Epithelial cell of esophagus (primary cell): ENCODE measurements at places on chromosomes 1 and 21.

GRCh38 chr1:233673947-233674431 lies 60.1 kb downstream of the KCNK1 start:
- no peak for DNase-seq

- no peak for DNase-seq
These were observed 97.6 kb upstream of the CD34 start for GRCh38 chr1:208008534-208008933.

DNA sequence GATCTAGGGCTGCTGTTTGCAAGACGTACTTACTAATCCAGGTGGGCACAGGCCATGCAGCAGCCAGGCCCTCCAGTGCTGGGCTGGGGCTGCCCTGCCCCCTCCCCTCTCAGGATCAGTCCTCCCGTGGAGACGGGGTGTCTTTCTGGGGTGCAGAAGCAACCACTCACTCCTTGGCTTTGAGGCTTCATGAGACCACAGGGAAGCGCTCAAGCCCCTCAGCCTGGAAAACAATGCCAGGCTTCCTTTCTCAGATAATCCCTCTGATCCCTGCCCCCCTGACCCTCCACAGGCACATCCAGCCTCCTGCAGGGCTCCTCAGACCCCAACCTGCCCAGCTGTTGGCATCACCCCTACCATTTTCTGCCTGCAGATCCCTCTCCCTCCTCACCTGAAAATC lies 13.9 kb upstream of the C2CD2 start:
- no peak for DNase-seq

DNA sequence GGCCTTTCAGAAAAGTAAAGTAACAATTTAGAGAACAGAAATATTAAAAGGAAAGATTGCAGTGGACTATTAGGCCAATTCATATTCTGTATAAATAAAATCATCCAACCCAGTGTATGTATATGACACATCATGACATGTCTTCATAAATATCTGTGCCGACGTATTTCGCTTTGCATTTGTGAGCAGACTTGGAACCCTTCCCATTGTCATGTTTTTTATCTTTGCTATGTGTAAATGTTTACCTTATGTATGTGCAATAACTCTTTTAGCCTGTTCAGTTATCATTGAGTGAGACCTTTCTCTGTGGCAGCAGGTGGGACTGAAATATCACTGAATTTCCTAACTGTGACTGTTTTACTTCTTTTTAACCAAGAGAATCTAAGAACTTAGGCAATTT lies 58.0 kb upstream of the FAM3B start:
- peak; percentile 84 for DNase-seq

GRCh38 chr1:46673749-46674182 lies 2.1 kb downstream of the TEX38 start:
- peak; percentile 38 for DNase-seq

DNA sequence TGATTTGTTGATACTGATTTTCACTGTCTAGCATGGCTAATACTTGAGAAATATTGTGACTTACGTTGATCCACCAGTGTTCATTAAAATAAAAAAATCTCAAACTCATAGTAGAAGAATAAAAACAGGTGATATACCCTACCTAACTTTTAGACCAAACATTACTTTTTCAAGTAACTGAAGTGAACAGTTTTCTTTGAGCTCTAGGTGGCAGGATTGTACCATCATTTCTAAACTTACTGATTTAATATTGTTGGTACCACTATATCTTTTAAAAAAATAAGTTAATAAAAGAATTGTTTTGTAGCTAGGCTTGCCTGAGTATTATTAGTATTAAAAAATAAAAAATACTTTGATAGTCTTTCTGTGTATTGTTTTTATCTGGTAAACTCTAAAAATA lies 21.5 kb downstream of the CDC73 start:
- DNase-seq, result peak; percentile 16

- DNase-seq, result peak; percentile 53
These were observed 30.4 kb upstream of the PDE4B start for GRCh38 chr1:65762081-65762862.

- no peak for DNase-seq
These were observed at the start of gene OR10R2 for GRCh38 chr1:158471920-158472319. TSS of gene OR10R2 (plus strand) at chr1:158472220. CDS start at chr1:158472326, 106 bp downstream.

GRCh38 chr1:6071219-6071618 lies 25.5 kb downstream of the KCNAB2 start:
- no peak for DNase-seq

GRCh38 chr1:223344491-223344890 lies 19.5 kb downstream of the SUSD4 start:
- no peak for DNase-seq

DNA sequence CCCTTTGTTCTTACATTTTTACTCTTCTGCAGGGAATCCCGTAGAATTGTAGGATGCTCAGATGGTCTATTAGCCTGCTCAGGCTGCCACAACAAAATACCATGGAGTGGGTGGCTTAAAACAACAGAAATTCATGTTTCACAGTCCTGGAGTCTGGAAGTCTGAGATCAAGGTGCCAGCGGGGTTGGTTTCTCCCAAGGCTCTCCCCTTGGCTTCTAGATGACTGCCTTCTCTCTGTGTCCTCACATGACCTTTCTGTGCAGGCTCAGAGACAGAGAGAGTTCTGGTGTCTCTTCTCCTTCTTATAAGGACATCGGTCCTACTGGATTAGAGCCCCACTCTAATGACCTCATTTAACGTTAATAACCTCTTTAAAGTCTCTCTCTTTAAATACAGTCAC lies 41.7 kb downstream of the HUNK start:
- DNase-seq, result no peak

- no peak for DNase-seq
These were observed 1.7 kb upstream of the MAN1A2 start for GRCh38 chr1:117365350-117366176.

- no peak for DNase-seq
These were observed 31.4 kb upstream of the DMBX1 start for GRCh38 chr1:46458190-46458589.

GRCh38 chr1:64545118-64545843 lies 75.4 kb downstream of the CACHD1 start:
- DNase-seq, result peak; percentile 10

DNA sequence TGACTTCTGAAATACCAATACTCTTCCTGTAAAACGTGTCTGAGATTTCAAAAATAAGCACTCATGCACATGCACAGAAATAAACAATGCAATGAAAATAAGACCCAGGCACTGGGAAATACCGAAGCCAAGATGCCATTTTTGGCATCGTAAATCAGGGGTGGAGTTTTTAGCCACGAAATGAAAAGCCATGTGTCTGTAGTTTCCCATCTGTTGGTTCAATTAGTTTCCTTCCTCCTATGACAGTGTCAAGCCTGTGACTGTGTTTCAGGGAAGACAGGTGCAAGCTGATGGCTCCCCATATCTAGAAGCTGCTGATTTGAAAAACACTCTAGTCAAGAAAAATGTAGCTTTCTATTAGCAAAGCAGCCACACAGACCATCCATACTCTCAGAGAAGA lies 480.4 kb upstream of the CAMK1G start:
- DNase-seq, result no peak

DNA sequence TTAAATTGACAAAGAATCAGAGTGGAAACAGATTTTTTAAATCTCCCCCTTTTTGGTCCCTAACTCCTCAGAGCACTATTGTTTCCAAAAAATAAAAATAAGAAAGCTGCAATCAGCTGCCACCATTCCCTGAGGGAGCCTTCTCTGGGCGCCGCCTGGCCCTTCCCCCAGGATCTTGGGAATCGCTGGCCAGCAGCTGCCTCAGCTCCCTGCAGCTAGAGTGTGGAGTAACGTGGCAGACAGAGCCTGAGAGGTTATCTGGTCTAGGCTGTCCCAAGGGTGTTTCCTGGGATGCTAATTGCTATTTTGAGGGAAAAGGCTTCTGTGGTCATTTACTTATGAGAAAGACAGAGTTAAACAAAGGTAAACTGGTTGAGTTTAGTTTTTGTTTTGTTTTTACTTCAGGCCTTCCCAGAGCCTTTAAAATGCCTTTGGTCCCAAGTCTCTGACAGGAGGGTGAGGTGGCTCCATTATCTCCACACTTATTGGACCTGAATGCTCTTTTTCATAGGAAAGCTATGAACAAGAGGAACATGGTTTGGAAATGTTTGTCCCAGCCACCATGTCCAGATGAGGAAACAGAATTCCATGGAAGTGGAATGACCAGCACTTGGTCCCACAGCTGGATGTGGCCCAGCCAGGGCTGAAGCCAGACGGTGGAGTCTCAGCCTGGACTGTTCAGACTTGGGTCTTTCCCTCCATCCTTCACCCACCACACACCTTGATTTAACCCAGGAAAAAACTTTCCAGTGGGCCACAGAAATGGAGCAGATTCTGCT lies 14.1 kb upstream of the KIAA1614 start:
- no peak for DNase-seq

DNA sequence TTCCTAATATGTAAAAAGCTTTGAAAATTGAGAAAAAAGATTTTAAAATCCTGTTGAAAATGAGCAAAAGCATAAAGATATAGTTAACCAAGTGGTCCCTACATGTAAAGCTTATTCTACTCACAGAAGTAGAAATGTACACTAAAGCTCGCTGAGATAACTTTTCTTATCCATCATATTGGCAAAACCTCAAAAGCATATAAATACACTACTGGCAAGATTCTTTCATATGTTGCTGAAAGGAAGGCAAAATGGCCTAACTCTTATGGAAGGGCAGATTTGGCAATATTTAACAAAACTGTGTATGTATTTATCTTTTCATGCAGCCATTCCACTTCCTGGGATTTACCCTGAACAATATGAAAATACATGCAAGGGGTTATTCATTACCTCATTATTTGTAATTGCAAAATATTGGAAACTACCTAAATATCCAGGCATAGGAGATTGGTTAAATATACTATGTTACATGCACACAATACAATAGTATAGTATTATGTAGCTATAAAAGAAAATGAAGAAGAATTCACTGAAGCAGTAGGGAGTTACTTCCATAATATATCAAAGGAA lies 43.2 kb upstream of the LYPLAL1 start:
- DNase-seq, result peak; percentile 25

DNA sequence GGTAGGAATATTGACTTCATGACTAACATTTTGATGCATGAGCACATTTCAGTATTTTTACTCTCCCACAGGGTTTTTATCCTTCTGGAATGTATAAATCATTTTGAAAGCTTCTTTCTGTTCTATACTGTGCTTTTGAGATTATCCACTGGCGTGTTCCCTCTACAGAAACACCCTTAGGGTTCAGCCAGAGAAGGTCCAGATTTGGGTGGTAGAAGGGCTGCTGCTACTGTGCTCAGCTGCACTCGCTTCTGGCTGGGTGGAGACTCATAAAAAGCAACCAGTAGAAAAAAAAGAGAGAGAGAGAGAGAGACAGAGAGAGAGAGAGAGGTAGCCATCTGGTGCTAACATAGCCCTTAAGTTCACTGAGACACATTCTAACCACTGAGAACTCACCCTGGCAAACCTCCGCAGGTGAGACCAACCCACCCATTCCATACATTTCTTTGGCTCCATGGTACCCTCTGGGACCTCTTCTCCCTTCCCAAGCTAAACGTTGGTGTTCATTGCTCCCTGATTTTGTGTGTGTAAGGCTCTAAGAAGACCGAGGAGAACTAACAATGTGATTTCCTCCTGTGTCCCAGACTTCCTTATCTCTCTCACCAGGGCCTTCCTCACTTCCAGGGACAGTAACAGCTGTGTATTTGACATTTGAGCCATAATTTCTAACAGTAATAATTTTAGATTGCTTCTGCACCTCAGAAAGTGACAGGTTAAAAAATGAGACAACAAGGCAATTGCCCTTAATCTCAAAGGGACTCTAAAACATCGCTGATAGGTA lies 7.2 kb downstream of the APCS start:
- no peak for DNase-seq

DNA sequence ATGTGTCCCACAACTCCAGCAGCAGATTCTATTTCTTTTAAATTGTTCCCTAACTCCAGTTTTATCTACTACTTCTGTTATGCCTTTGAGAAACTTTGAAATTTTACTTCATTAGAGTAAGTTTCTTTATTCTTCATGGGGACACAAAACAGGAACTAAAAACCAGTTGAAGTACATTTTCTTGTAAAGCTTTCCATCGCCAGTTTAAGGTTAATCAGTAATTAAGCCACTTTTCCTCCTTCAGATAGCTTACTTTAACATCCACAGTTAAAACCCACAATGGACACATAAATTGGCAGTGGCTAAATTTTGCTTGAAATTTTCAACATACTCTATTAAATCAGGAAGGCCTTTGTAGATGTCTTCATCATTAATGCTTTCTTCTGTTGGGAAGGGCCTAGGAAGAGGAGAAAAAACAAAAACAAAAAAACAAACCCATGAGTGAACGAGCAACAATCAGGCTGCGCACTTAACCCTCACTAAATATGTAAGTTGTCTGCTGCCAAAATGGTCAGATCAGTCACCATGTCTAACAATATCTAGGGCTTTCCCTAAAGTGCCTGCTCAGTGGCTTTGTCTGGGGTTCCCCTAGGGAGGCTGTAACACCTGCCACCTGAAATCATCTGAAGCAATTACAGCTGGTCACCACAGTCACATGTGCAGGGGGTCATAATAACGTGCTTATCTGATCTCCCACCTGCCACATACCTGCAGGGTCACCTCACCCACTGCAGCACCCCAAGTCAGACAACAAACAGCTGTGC lies 187.9 kb downstream of the VAV3 start:
- DNase-seq, result no peak

- peak; percentile 86 for DNase-seq
These were observed 2.2 kb downstream of the NUAK2 start for GRCh38 chr1:205319081-205320018.

- DNase-seq, result no peak
These were observed 1.5 kb upstream of the CD48 start for GRCh38 chr1:160713161-160713560.

DNA sequence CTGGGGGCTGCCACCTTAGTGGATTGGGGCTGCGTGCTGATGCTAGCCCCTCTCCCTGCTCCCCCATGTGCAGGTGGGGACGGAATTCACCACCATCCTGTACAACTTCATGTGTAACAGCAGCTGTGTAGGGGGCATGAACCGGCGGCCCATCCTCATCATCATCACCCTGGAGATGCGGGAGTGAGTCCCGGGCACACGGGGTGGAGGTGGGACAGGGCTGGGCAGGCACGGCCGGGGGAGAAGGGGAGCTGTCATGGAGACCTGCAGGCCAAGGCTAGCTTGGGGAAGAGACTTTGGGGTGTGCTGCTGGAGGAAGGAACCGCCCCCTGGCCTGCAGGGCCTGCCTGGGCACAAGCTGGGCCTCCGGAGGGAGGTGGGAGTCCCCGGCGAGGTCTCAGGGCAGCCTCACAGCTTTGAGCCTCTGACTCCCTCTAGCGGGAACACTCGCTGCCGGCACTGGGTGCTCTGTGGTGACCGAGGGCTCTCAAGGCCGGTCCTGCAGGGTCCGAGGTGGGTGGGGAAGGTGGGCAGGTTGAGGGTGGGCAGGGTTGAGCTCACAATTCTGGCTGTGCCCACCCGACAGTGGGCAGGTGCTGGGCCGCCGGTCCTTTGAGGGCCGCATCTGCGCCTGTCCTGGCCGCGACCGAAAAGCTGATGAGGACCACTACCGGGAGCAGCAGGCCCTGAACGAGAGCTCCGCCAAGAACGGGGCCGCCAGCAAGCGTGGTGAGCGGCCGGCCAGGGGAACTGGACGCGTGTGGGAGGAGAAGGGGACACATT lies 25.0 kb upstream of the CCDC27 start:
- DNase-seq, result peak; percentile 36
